ENCODE measurements at places on chromosomes 3 and 15.

DNA sequence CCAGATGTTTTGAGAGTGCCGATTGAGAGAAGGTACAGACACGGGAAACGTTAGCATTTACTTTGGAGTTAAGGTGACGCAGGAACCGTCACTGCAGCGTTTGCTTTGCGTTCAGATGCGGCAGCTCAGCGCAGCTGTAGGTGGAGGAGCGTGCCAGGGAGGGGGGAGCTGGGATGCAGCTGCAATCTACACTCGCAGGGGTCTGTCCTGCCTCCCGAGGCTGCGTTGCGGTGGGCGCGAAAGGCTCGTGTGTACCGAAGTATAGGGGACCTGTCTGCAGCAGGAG lies 425 bp upstream of the FYTTD1 start:
- no peak for DNase-seq

GRCh38 chr15:62835351-62835750 lies 207.2 kb upstream of the TPM1 start:
- no peak for DNase-seq

- DNase-seq, result no peak
Observed at GRCh38 chr3:21694506-21694905, 56.5 kb downstream of the ZNF385D start.

DNA sequence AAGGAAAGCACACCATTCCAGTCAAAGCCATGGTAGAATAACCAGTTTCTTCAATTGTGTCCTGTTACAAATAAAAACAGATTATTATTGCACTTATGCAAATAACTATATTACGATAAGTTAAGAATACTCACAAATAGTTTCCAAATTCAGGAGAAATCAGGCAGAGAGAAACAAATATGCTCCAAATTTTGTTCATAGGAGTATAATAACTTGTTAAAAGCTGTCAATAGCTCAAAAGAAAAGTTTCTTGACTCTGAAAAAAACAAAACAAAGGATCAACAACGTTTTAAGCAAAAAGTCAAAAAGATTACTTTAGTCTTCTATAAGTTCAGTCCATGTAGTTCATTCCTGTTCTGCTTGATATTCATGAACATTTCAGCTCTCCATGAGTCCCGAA lies 59.7 kb upstream of the BDH1 start:
- DNase-seq, result no peak

DNA sequence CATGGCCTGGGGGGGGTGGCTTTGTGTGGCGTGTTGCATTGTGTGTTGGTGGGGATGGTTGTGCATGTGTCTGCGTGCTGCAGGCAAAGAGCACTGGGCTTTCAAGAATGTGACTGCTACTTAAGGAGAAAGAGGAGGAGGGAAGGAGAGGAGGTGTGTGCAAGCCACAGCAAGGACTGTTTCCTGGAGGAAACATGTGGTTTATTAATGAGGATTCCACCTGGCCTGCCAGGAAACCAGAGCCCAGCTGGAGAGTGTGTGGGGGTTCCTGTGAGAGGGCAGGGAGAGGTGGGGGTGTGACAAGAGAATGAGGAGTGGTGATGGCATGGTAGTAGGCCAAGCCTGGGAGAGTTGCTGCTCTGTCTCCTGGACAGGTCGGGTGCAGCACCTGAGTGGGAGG lies 258.1 kb upstream of the ROPN1 start:
- no peak for DNase-seq

DNA sequence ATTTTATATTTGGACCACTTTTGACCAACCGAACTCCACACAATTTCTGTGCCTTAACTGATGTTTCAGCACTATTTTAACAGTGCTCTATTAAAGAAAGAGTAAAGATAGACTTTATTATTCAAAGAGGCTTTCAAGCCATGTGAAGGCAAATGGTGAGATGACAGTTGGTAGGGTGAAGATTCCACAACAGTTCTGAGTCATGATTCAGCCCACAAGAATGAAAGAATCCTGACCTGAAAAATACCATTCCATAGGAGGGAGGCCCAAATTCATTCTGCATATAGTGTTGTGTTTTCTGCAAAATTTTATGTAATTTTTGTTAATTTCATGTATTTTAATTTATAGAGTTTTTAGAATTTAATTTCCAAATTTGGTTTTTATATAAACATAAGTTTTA lies 135.6 kb upstream of the STAC start:
- DNase-seq, result no peak

- no peak for DNase-seq
Observed at GRCh38 chr3:42589382-42590109, 1.1 kb upstream of the SS18L2 start.

DNA sequence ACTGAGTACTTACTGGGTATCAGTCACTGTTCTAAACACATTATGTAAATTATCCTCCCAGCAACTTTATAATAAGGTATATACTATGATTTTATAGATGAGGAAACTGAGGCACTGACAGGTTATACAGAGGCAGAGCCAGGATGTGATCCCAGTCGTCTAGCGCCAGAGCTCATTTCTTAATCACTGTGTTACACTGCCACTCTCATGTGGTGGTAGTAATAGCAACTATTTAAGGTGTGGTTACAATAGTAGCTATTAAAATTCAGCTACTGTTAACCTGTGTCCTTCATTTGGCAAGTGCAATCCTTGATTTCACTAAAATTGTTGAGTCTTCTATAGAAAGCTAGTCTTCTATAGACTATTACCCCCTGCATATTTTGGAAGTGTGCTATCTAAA lies 43.1 kb upstream of the TRPC1 start:
- no peak for DNase-seq

DNA sequence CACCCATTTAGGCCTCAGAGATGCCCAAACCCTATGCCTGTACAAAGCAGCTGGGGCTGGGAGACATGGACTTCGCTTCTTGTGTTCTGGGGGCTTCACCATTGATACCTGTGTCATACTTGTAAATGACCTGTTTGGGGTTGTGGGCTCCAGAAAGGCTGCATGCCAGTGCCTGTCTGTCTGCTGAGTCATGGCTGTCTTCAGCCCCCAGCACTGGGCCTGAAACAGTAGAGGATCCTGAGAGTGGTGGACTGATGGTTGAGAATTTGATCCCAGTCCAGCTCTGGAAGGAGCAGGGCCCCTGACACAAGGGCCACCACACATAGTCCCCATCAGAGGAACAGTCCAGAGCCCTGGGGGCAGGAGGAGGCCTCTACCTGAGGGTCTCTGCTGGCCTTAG lies 24.6 kb upstream of the APEH start:
- DNase-seq, result no peak

- DNase-seq, result no peak
Observed at GRCh38 chr15:69805248-69805953, 292.3 kb downstream of the TLE3 start.

GRCh38 chr15:91393186-91393585 lies 293.1 kb downstream of the SV2B start:
- DNase-seq, result no peak

- DNase-seq, result no peak
Observed at GRCh38 chr3:63762934-63763550, 56.1 kb upstream of the C3orf49 start.

All from stimulated activated CD4-positive, alpha-beta T cell treated with anti-CD3 and anti-CD28 coated beads, Interleukin-12 subunit alpha, Interleukin-12 subunit beta, amount 100 ng/mL, for 4 hours (primary cell).